ENCODE measurements at places on chromosomes 13 and 19.

DNA sequence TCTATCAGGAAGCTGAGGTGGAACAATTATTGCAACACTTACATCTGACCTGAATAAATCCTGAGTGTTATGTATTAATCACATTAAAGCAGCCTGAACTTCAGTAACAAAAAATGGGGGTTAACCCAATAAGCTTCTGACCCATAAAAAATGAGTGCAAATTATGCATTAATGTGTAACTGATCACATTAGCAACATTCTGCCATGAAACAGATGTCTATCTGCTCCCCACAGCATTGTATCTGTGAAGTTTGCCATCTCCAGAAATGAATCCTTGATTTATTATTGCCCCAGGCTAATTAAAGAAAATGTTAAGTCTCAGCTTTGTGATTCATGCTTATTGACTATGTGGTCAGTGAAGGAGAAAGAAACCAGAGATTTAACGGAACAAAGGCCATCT is 304.9 kb downstream of the PCDH20 start:
- DNase-seq, result no peak

DNA sequence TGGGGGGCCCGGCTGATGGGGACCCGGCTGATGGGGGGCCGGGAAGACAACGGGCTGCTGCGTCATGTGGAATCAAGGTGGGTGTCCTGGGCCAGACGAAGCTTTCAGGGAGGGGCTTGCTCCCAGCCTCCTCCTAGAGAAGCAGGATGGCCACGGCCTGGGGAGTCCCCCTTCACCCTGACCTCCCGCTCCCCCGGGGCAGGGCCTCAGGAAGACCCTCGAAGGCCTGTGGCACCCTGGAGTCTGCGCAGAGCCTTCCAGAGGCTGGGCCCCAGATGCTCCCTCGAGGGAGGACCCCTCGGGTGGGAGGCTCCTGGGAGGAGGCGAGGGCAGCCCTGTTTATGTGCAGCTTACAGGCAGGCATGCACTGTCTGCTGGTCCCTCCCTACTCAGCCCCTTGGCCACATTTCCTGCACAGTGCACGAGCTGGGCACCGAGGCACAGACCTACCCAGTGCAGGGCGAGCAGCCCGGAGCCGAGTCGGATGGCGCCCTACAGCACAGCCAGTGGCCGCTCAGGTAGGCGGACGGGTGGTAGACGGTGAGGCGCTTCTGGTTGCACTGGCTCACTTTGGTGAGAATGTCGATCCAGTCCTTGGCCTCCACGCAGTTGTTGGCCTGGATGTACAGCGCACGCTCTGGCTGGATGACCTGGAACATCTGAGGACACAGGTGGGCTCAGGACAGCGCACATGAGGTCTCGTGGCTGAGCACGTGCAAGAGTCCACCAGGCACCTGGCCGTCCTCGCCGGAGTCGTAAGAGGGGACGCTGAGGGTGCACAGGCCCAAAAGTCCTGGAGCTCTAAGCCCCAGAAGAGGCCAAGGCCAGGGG is 22.4 kb upstream of the C13orf46 start:
- no peak for DNase-seq

GRCh38 chr13:101210774-101211173 is 205.5 kb downstream of the NALCN start:
- DNase-seq, result no peak

DNA sequence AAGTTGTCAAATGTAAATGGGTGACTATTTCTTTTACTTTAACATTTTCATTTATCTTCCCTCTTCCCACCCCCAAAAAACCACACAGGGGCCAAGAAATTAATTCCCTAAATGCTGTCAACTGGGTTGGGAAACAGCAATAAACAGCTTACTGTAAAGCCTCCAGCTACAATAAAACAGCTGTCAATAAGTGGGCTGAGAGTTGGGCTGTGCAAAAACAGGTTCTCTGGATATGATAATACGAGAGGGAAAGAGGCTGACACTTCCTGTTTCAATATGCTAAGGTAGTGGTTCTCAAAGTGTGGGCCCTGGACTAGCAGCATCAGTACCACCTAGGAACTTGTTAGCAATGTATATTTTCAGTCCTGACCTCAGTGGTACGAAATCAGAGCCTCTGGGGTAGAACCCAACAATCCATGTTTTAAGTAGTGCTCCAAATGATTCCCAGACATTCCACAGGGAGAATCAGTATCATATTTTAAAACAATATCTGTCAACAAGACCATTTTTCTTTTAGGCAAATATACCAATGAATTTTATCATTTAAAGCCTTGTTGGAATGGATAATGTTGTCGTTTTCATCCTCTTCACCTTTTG is 8.4 kb downstream of the PCDH9 start:
- no peak for DNase-seq

GRCh38 chr13:51998723-51999509 is 12.3 kb downstream of the ATP7B start:
- DNase-seq, result no peak

GRCh38 chr13:43838909-43839308 is 40.6 kb downstream of the CCDC122 start:
- DNase-seq, result no peak

DNA sequence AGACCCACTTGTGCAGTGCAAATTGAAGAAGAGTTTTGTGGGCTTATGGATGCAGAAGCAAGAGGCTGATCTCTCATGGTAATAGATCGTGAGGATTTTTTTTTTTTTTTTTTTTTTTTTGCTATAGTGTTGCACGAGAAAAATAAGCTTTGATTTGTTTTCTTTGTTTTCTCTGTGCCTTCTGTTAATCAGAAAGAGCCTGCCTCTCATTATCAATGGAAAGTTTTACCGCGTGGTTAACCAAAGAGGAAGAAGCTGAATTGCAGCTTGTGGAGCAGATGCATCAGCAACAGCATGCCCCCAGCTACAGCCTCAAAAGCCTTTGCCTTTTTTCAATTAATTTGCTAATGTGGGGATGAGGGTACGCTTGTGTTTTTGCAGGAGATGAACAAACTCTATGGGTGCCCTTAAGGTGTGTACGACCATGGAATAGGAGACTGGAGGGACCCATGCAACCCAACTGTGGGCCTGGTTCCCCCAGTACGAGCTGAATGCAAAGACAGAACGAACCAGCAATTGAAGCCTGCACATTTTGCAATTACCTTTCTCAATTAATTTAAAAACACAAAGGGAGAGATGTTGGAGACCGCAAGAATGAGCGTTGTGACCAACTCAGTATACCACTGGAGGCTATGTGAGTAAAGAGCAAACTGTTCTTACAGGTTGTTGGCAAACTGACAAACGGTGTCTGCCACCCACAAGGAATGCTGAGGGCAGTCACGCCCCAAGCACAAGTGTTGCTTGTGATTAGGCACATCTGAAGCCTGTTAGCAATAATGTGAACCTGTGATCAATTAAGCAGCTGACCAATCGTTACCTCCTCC is 58.6 kb upstream of the SPRY2 start:
- no peak for DNase-seq

- DNase-seq, result no peak
Measured at GRCh38 chr13:48333976-48334375, 30.4 kb downstream of the RB1 start.

GRCh38 chr19:38417544-38418506 is 8.2 kb downstream of the RASGRP4 start:
- no peak for DNase-seq
